Activated CD8-positive, alpha-beta memory T cell treated with anti-CD3 and anti-CD28 coated beads, Interleukin-2, amount 10 ng/mL, durations not matched to agents 7 days and 5 days (primary cell): ENCODE measurements at places on chromosomes 1 and 21.

- no peak for DNase-seq
These were observed 27.6 kb downstream of the CRP start for GRCh38 chr1:159686599-159687299.

DNA sequence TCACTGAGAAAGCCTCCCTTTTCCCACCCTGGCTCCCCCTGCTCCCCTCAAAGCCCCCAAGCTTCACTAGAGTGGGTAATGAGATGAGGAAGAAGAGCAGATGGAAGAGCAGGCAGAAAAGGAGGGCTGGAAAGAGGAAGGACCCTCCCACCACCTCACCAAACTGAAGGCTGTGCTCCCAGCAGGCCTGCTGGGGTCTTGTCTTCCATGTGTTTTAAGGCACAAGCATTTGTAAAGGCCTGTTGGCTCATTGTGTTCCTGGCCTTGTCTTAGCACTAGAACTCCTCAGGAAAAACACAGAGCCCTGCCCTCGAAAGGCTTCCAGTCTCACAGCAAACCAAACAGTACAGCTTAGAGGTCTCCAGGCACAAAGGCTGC lies 51.5 kb downstream of the TOMM20 start:
- DNase-seq: no peak

DNA sequence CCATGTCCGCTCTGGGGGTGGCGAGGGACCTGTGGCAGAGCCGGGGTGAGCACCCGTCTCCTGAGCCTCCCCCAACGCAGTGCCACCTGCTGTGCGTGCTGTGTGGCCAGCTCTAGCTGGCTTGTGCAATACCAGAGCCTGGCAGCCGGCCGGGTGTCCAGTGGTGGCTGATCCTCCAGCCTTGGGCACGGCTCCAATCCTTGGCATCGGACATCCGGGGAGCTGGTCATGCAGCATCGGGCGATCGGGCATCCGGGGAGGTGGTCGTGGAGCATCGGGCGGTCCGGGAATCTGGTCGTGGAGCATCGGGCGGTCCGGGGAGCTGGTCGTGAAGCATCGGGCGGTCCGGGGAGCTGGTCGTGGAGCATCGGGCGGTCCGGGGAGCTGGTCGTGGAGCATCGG lies 8.1 kb downstream of the SLX9 start:
- no peak for DNase-seq

DNA sequence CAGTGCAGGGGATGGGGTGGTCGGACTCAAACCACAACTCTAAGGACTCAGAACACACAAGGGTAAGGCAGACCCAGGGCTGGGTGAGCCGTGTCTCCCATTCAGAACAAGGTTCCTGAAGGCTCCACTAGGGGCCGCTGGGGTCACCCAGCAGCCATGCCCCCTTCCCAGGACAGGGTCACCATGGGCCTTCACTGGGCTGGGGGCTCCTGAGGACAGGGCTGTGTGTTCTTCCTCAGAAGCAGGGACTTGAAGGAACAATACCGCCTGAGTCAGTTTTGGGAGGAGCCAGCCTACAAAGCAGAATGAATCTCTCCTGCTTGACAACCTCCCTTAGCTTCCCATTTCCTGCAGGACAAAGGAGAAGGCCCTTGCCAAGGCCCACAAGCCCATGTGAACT lies 15.4 kb downstream of the RIMS3 start:
- no peak for DNase-seq
